ENCODE measurements at places on chromosomes 4 and X.
A peak's percentile ranks its signal among the peaks of the same experiment; 100 is the strongest.

DNA sequence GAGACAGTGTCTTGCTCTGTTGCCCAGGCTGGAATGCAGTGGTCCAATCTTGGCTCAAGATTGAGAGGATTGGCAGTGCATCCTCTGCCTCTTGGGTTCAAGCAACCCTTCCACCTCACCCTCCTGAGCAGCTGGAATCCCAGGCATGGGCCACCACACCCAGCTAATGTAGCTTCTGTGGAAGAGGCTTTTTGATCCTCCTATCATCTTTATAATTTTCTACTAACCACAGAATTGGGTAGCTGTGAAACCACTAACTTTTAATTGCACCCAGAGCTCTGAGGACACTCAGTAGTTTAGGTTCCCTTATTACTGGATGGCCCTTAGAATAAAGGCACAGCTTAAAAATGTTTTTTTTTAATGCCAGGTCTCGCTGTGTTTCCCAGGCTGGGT is 8.9 kb upstream of the AGA start:
- DNase-seq, result peak; percentile 61

GRCh38 chrX:16981209-16981608 is 34.8 kb downstream of the REPS2 start:
- DNase-seq, result no peak

DNA sequence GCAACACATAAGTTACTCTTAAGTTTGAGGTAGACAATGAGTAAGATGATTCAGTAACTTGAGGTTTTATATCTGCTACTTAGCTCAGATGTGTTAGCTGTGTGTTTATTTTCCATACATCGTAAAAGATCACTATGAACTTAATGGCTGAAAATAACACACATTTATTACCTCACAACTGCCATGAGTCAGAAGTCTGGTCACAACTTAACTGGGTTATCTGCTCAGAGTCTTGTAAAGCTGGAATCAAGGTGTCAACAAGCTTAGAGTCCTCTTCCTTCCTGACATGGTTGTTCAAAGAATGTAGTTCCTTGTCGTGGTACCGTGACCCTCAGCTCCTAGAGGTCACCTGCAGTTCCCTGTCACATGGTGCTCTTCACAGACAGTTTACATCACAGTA is 204.9 kb upstream of the MAGEB2 start:
- DNase-seq, result no peak

- DNase-seq, result no peak
Measured at GRCh38 chrX:133364196-133364595, 51.1 kb downstream of the GPC4 start.

DNA sequence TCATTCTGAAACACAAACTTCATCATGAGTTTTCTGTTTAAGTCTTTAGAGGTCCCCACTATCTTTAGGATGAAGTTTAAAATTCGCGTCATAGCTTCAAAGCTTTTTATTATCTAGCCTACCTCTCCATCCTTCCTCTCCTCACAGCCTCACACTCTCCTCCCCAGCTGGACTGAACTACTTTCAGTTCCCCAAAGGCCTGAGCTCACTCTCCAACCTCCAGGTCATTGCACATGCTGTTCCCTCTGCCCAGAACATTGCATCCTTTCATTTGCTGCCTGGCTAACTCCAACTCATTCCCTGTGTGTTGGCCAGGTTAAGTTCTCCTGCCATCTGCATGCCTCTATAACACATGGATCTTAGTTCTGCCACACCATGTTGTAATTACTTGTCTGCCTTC is 2.9 kb upstream of the OTUD5 start:
- DNase-seq, result no peak

DNA sequence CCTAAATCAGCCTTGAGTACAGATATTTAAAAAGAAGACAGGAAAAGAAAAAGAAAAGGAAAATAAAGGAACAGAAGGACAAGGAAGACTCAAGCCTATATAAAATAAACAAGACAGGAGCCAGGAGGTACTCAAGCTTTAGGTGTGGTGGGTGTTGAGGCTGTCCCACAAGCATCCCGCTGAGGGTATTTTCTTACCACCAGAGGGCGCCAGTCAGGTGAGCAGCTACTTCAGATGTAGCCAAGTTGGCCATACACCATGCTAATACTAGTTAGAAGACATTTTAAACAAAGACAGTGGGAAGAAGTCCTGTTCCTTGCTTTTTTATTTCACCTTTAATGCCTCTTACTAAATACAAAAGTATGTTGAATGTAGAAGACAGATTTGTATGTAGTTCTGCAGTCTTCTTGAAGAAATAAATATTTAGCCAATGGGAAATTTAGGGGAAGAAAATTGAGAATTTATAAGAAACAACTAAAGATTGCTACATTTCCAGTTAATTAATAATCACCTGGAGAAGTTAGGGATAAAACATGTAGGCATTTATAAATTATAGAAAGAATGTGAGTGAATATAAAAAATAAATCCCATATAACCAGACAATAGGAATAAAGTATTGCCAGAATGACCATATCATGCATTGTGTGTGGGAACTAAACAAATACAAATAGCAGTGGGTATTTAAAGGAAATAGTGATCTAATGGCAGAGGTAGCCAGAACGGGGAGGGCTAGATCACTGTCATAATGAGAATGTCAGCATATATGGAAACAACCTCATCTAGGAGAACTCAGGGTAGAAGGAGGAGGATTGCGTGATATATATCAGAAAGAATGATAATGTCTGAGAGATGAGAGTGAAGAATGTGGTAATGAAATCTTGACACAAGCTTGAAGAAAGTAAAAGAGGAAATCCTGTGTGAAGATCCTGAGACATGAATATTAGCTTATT is 71.0 kb downstream of the MTHFD2L start:
- DNase-seq, result peak; percentile 86

DNA sequence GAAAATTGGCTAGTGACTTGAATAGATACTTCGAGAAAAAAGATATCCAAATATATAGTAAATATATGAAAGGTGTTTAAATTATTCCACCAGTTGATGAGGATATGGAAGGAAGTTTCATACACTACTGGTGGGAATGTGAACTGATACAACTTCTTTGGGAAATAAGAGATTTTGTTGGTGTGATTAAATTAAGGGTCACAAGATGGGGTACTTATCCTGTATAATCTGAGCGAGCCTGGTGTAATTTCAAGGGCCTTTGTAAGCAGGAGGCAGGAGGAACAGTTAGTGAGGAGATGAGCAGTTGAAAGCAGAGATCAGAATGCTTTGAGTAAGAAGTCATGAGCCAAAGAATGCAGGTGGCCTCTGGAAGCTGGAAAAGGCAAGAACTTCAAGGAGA is 192.2 kb downstream of the KCTD8 start:
- DNase-seq, result no peak

DNA sequence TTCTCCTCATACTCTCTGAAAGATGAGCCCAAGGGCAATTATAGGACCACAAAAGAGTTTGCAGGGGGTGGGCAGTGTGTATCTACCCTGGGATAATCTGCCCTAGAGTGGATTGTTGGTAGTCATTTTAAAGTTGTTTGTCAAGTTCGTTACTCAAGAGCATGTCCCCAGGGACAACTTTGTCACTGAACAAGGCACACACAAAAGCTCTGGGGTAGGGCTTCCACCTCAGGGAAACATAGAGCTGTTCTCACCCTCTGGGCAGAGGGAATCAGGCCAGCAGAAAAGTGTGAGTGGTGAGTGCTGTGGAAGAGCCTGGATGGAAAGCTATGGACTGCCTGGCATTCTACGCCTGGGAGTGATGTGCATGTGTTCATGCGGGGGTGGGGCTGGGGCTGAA is 23.3 kb upstream of the LEF1 start:
- DNase-seq, result peak; percentile 80

Measured in islet precursor cell (in vitro differentiated cells).